Breast epithelium (tissue), 4 donors: ENCODE measurements at places on chromosomes 4 and X. TPM values are rescaled to one million over a fixed set of nuclear protein-coding genes. Genes with fewer than 3 reads are reported as not detected.

MAGEA8 gene
- total RNA-seq, result not detected

PRDM8 gene
- 7.0 TPM for total RNA-seq

FREM3 gene
- not detected for total RNA-seq

GRCh38 chr4:6732441-6733357 lies 16.7 kb downstream of the BLOC1S4 start:
- peak overlapping the region; percentile 60 for H3K27ac ChIP-seq
- no peak for DNase-seq
- no peaks in the 10 kb centered on the region for H3K27me3 ChIP-seq
- H3K4me1 ChIP-seq, result peaks cover 11% of the 10 kb centered on the region

GRCh38 chr4:23839279-23839678 lies 50.6 kb downstream of the PPARGC1A start:
- H3K27me3 ChIP-seq, result no peaks in the 10 kb centered on the region
- DNase-seq, result no peak
- no peak overlapping the region for H3K4me3 ChIP-seq
- H3K36me3 ChIP-seq, result no peaks in the 10 kb centered on the region
- no peak overlapping the region for H3K27ac ChIP-seq

DMRTC1 gene
- total RNA-seq, result not detected

ARMCX6 gene
- total RNA-seq, result 9.9 TPM

MAGEA10 gene
- total RNA-seq, result not detected

DNA sequence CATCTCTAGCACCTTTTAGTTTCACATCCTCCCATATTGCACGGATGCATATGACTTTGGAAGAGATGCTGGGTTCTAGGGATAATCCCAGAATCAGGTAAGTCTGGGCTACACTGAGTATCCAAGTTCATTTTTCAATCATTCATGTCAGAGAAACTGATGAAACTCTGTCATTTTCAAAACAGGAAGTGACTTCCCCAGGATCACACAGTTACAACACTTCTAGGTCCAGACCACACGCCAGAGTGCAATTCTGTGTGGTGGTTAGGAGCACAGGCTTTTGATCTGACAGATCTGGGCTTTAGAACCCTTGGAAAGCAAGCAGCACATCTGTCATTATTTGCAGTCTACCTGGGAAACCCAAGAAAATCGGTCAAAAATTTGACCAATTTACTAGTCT lies 52.1 kb upstream of the CDKN2AIP start:
- H3K27me3 ChIP-seq, result no peaks in the 10 kb centered on the region
- no peak overlapping the region for H3K4me3 ChIP-seq
- H3K36me3 ChIP-seq, result no peaks in the 10 kb centered on the region

DNA sequence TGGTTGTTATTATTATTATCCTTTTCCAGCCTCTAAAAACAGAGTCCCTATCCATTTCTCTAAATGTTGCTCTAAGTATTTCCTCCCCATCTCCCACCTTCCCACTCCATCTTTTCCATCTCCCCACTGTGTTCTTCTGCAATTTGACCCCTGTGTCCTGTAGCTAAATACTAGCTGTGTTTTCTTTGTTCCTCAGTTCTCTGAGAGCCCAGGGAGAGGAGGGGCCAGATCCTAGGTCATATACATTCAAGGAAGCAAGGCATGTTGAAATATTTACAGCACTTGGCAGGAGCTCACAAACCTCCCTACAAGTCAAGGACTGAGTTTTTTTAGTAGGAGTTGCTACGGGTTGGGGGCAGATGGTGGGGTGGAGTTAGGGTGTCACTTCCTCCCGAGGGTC lies 10.5 kb downstream of the SLC16A2 start:
- H3K27me3 ChIP-seq, result peaks cover 16% of the 10 kb centered on the region
- no peaks in the 10 kb centered on the region for H3K36me3 ChIP-seq
- H3K4me3 ChIP-seq, result no peak overlapping the region

ZNF827 gene
- 19.0 TPM for total RNA-seq

DNA sequence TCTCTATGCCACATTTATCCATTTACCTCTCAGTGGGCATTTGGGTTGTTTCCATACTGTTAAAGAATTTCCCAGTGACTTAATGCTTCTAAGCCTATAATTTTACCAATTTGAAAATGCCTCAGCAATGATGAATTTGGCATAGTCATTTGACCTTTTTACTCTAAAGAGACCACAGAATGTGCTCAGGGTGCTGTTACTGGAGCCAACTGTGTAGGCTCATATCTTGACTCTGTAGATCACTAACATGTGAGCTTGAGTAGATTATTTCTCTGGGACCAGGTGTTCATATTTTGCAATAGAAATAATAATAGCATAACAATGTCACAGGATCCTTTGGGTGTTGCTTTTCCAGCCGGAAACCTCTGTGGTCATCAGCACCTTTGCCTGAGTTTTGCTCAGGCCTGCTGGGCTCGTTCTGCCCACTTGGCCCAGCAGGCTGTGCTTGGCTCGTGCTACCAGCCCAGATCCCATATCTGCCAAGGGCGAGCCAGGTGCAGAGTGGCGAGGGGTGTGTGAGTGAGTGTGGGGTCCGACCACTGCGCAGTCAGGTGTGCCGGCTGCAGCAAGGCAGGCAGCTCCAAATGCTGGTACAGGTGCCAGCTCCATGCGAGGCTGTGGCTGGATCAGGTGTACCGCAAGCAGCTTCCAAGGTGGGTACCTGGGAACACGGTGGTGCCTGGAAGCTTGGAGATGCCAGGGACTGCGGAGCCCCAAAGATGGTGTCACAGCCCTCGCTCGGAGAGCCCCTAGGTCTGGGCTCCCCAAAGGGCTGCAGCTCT lies 70.6 kb upstream of the ANK2 start:
- H3K4me3 ChIP-seq, result no peak overlapping the region
- no peaks in the 10 kb centered on the region for H3K4me1 ChIP-seq

GRCh38 chr4:32102896-32103295 lies 1382.7 kb downstream of the PCDH7 start:
- no peak for DNase-seq
- no peaks in the 10 kb centered on the region for H3K27me3 ChIP-seq
- no peak overlapping the region for H3K4me3 ChIP-seq
- no peak overlapping the region for H3K27ac ChIP-seq
- no peaks in the 10 kb centered on the region for H3K4me1 ChIP-seq

GPR50 gene
- not detected for total RNA-seq

GRCh38 chr4:181819946-181820345 lies 423.3 kb upstream of the TENM3 start:
- no peak overlapping the region for H3K4me3 ChIP-seq
- H3K36me3 ChIP-seq, result no peaks in the 10 kb centered on the region
- no peak overlapping the region for H3K27ac ChIP-seq
- no peaks in the 10 kb centered on the region for H3K4me1 ChIP-seq
- H3K27me3 ChIP-seq, result no peaks in the 10 kb centered on the region
